EL (cell line): ENCODE measurements at places on chromosomes 13 and 19.

DNA sequence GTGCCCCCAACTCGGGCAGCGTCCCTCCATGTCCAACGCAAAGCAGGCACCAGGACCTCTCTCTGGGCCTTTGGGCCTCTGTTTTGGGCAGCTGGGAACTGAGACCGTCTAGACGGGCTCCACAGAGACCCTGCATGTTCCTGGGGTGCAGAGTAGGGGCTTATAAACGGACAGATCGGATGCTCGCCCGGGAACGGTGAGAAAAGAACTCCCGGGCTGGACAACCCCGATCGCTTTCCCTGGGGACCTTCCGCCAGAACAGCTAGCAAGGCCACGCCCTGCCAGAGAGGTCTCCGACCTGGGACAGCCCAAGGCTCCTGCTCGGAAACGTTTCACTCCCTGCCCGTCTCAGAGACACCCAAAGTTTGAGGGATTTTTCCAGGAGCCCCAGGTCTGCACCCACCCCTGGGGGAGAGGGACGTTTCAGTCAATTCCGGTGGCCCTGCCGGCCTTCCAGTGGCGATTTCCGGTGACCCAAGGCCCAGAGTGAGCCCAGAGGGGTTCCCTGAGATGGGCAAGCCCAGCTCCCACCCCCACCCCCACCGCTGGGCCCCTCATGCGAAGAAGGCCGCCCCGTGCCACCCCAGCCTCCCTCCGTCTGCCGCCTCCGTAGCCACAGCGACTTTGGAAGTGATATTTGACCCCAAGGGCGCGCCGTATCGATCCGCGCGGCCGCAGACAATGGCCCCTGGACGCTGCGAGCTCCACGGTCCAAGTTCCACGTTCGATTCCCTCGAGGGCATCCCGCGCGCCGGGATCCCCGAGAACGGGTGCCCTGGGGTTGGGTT, 1.7 kb downstream of the NR2F6 start:
- peak; percentile 53 for DNase-seq

DNA sequence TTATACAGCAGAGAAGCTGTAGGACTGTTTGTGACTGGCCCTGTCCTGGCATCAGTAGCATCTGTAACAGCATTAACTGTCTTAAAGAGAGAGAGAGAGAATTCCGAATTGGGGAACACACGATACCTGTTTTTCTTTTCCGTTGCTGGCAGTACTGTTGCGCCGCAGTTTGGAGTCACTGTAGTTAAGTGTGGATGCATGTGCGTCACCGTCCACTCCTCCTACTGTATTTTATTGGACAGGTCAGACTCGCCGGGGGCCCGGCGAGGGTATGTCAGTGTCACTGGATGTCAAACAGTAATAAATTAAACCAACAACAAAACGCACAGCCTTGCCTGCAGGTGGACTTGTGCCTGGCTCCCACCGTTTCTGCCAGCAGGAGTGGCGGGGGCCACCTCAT, 27.3 kb upstream of the LDLR start:
- no peak for DNase-seq

- no peak for DNase-seq
Measured at GRCh38 chr13:54999399-54999907, 1970.8 kb downstream of the OLFM4 start.

DNA sequence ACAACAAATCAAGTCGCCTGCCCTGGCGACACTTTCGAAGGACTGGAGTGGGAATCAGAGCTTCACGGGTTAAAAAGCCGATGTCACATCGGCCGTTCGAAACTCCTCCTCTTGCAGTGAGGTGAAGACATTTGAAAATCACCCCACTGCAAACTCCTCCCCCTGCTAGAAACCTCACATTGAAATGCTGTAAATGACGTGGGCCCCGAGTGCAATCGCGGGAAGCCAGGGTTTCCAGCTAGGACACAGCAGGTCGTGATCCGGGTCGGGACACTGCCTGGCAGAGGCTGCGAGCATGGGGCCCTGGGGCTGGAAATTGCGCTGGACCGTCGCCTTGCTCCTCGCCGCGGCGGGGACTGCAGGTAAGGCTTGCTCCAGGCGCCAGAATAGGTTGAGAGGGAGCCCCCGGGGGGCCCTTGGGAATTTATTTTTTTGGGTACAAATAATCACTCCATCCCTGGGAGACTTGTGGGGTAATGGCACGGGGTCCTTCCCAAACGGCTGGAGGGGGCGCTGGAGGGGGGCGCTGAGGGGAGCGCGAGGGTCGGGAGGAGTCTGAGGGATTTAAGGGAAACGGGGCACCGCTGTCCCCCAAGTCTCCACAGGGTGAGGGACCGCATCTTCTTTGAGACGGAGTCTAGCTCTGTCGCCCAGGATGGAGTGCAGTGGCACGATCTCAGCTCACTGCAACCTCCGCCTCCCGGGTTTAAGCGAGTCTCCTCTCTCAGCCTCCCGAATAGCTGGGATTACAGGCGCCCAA, at the start of gene LDLR:
LDLR (plus strand) TSS at position 210 of the 760 bp plus-strand sequence; CDS start at position 296, 86 bp downstream.
- peak; percentile 95 for DNase-seq

DNA sequence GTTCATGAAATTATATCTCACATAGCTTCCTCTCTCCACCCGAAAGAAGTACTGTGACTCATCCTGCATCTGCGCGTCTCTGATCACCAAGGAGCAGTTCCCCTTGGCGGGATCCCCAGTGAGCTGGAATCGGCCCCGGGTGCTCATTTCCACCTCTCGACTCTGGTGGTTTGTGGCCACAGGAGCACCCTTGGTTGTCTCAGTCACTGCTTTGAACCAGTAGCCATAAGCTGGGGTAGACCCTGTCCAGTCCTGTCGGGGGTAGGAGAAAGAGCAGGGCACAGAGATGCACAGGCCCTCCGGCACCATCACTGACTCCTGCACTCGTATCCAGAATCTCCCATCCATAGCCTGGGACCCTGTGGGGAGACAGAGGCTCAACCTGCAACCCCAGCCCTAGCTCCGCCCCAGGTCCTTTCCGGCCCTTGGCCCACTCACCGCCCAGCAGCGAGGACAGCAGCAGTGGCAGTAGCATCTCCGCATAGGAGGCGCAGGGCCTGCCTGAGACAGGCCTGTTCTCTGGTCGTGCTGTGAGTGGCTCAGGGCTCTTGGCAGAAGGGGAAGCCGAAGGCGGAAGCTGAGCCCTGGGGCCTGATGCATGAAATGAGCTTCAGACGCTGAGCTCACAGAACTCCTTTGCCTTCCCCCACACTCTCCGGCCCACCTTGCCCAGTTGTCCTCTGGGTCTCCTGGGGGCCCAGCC, at the start of gene SIGLEC10:
SIGLEC10 (minus strand) TSS at position 536 of the 703 bp plus-strand sequence; CDS start at position 475, 61 bp downstream.
- peak; percentile 28 for DNase-seq

- DNase-seq, result no peak
Measured at GRCh38 chr13:32976912-32977311, 39.3 kb upstream of the KL start.

GRCh38 chr13:102769679-102770078, 3.9 kb downstream of the TEX30 start:
- DNase-seq, result no peak

DNA sequence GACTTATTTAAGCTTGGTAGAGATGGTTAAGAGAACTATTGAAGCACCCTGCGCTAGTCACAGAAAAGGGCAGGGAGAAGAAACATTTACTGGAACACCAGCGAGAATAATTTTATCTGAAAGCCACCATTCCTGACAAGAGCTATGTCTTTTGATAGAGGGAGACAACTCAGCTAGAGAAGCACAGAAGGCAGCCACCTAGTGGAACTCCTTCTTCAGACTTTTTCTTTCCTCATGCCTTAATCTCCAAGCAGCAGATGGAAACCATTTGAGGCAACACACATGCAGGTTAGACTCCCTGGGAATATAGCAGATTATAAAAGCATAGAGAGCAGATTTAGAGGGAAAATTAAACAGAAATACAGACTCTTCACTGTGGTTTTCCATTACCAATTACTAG, 813.4 kb downstream of the SLITRK6 start:
- DNase-seq, result peak; percentile 3

DNA sequence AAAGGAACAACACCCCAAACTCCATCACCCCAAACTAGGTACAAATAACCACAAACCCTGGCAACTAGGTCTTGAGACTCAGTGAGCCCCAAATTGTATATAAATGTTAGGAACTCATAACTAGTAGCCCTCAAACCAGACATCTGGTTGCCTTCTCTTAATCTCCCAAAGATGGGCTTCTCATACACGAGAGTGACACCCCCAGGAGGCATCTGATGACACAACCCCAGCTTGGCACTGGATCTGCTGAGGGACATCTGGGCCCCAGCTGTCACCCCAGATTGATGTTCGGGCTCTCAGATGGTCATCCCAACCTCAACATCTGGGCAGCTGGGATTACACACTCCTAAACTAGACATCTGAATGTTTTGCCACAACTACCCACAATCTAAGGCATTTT, 14.8 kb downstream of the RABAC1 start:
- peak; percentile 44 for DNase-seq

DNA sequence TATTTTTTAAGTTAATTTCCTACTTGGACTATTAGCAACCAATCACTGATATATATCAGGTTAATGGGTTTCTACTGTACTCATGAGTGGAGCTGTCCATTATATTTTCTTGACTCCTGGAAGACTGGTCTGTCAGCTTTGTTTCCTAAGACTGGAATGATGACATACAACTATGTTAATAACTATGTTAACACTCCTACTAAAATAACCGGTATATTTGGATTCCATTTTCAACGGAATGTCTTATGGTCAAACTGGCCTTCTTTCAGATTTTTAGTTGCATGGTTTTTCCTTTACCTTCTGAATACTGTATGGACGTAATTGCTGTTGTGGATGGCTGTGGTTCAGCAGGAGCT, 45.8 kb upstream of the GPI start:
- no peak for DNase-seq
